Stimulated activated naive B cell treated with anti-CD40 and anti-IgM and Interleukin-4, amounts not matched to agents 10 μg/mL and 1 μg/mL and 100 μg/mL, for 72 hours (primary cell): ENCODE measurements at places on chromosomes 12 and 14.

- DNase-seq = no peak
Observed at GRCh38 chr14:54564071-54564867, 2.7 kb upstream of the SAMD4A start.

DNA sequence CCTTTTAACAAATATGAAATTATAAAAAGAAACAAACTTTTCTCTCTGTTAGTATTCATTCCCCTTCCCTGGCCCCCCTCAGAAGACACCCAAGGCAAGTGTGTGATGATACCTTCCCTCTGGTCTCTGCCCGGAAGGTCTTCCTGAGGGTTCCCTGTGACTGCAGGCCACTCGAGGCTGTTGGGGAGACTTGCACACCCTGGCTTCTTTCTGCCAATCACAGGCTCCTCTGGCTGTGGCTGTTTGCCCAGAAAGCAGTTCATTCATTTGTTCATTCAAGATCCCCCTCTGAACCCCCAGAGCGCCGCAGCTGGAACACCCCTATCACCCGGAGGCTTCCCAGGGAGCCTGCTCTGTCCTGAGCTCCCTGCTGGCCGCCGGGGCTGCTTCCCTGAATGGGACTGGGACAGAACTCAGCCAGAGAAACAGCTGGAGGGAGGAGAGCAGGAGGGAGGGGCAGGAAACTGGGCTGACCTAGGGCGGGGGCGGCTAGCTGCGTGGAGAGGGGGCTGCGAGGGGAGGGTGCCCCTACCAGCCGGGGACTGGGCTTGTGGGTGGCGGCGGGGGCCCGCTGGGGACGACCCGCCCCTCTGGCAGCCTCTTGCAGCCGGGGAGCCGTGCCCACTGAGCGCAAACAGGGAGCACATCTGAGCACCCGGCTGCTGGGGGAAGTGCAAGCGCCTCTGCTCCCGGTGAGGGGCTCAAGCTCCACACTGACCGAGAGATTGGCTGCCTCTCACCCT is at the start of gene CMKLR1:
CMKLR1 (minus strand) TSS at position 397 of the 743 bp plus-strand sequence. CDS start 45,720 bp downstream, outside the sequence.
- no peak for DNase-seq

DNA sequence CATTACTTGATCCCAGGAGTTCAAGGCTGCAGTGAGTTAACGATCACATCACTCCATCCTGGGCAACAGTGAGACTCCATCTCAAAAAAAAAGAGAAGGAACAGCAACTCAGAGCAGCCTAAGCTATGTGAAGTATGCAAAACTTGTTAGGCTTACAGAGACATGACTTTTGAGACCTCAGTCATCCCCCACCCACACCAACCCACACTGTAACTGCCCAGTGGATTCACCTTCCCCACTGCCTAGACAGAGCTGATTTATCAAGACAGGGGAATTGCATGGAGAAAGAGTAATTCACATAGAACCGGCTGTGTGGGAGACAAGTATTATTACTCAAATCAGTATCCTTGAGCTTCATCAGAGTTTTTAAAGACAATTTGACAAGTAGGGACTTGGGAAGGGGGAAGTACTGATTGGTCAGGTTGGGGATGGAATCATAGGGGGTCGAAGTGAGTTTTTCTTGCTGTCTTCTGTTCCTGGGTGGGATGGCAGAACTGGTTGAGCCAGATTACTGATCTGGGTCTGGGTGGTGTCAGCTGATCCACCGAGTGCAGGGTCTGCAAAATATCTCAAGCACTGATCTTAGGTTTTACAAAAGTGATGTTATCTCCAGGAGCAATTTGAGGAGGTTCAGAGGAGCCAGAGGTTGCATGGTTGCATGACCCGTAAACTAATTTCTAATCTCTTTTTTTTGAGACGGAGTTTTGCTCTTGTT is 6.2 kb upstream of the WDR89 start:
- no peak for DNase-seq

DNA sequence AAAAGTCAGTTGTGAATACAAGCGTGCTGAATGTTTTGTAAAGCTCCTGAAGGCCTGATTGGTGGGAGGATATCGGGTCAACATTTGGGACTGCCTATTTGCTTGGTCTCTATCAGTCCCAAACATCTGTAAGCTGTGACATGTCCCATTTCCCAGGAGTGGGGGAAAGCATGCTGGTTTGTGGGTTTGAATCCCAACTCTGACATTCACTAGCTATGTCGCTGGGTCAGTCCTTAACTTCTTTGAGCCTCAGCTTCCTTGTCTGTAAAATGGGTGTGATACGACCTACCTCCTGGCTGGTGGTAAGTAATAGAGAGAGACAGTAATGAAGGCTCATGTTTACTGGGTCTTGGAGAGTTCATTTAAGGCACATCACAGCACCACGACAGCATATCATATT is 136.7 kb downstream of the CHST11 start:
- DNase-seq = no peak

- DNase-seq = no peak
Observed at GRCh38 chr14:104323551-104324175, 185.3 kb downstream of the KIF26A start.

- DNase-seq = no peak
Observed at GRCh38 chr12:126474703-126475102, 1409.5 kb downstream of the AACS start.
